ENCODE measurements at places on chromosomes 5 and 9. TPM values are rescaled to one million over a fixed set of nuclear protein-coding genes. Genes with fewer than 3 reads are reported as not detected.

Gene DAB2IP
- total RNA-seq, result 43.3 TPM

Gene CCL27
- not detected for total RNA-seq

Gene GRM6
- not detected for total RNA-seq

Gene CDC25C
- total RNA-seq, result not detected

Gene HK3
- 11.8 TPM for total RNA-seq

Gene ZDHHC11B
- 26.0 TPM for total RNA-seq

Gene MAMDC2
- 18.1 TPM for total RNA-seq

DNA sequence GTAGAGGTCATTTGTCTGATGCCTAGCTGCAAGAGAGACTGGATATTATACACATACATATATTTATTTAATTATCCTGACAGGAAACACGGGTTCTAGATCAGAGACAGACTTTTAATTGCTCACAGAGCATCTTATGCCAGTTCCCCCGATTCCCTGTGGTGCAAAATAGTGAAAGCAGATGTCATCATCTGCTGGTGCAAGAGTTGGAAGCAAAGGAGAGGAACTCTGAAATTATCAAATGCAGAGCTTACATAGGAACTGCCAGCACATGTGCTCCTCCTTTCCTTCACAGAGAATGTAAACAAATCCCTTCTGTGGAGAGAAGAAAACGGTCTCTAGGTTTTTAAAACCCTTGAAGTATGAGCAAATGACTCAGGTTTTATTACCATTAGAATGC, 69.3 kb downstream of the DTWD2 start:
- DNase-seq, result no peak

- DNase-seq, result no peak
Observed at GRCh38 chr5:31754741-31755675, 116.1 kb downstream of the PDZD2 start.

- no peak for DNase-seq
Observed at GRCh38 chr5:142145106-142145900, 36.7 kb downstream of the NDFIP1 start.

DNA sequence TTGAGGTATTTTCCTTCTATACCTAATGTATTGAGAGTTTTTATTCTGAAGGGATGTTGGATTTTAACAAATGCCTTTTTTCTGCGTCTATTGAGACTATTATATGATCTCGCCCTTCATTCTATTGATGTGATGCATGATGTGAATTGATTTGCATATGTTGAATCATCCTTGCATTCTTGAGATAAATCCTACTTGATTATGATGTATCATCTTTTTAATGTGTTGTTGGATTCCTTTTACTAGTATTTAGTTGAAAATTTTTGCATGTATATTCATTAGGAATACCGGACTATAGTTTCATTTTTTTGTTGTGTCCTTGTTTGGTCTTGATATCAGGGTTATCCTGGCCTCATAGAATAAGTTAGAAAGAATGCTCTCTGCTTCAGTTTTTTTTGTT, 169.7 kb downstream of the NPR3 start:
- no peak for DNase-seq

- no peak for DNase-seq
Observed at GRCh38 chr5:16934677-16935153, 1.4 kb downstream of the MYO10 start.

- DNase-seq, result no peak
Observed at GRCh38 chr5:77744116-77744515, 32.0 kb downstream of the TBCA start.

DNA sequence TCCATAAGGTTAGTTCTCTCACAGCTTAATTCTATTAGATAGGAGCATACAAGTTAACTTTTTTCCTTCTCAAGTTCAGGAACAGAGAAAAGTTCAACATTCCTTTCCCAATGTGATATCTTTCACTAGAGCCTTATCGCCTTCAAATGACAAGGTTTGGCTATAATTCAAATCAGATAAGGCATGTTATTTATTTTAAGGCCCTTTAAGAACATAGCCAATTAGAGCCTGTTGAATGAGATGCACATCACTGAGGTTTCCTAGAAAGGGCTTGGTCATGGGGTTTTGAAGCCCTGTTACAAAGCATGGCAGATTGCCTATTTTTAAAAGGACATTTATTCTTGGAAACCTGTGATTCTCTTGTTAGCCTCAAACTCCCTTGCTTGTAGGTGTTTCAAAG, 123.4 kb downstream of the BASP1 start:
- DNase-seq, result no peak

DNA sequence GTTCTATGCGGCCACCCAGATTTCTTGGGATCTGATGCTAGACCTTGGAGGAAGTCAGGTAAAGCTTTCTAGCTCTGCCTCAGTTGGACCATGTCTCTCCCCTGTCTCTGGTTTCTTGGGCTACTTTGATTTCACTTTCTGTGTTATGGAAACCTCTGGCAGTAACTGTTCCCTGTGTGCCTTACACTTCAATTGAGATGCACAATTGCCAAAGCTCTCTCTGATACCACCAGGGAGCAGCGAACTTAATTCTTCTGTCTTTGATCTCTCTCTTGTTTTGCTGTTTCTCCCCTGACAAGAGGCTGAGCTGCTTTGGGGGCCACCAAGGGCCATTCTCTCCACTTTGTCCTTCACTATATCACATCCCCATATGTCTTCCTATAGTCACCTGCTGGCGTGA, 61.4 kb downstream of the PGM5 start:
- no peak for DNase-seq

DNA sequence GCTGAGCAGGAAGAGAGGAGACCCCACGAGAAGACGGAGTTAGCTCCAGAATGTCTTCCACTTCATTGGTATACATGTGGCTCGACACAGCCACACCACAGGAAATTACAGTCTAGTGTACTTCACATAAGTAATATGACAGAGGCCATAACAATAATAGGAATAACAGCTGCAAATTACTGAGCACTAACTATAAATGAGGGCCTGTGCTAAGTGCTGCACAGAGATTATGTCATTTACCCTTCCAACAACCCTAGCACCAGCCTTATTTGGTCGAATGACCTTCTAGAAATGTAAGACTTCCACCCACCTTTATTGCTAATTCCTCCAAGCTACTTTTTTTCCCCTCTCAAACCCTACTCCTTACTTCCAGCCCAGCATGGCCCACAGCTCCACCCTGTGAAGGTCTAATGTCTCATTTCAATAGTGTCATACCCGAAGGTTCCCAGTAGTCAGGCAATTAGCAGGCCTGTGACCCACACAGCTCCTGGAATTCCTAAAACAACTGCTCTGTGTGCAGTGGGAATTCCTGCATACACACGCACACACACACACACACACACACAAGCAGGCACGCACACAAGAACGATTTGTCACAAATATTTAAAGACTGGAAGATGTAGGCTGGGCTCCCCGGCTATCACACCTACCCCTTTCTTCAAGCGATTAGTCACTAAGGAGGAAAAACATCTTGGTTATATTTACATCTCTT, 134.5 kb downstream of the FRMD3 start:
- no peak for DNase-seq

DNA sequence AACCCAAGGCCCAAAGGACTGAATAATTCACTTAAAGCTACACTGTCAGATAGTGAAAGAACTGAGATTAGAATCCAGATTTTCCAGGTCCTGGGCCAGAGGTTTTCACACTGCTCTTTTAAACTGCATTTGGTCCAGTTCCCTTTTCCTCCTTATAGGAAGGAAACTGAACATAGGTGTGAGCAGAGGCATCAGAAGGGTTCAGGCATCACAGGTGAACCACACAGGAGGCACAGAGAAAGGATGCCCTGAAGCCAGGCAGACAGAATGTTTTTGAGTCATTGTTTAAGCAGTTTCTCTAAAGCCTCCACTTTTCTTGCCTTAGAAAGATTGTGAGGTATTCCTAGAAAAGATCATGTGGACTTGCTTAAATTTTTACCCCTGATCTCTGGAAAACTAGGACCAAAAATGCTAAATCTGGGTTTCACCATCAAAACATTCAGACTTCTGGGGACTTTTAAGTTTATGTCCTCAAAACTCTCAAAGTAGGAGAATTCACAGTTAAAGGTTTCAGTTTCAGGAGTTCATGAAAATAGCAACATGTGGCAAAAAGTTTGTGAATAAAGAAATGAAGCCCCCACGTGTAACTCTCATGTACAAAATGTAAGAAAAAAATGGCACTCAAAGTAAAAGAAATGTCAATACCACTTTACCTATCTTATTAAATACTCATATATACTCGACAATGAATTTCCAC, 386.1 kb downstream of the NTRK2 start:
- DNase-seq, result no peak

DNA sequence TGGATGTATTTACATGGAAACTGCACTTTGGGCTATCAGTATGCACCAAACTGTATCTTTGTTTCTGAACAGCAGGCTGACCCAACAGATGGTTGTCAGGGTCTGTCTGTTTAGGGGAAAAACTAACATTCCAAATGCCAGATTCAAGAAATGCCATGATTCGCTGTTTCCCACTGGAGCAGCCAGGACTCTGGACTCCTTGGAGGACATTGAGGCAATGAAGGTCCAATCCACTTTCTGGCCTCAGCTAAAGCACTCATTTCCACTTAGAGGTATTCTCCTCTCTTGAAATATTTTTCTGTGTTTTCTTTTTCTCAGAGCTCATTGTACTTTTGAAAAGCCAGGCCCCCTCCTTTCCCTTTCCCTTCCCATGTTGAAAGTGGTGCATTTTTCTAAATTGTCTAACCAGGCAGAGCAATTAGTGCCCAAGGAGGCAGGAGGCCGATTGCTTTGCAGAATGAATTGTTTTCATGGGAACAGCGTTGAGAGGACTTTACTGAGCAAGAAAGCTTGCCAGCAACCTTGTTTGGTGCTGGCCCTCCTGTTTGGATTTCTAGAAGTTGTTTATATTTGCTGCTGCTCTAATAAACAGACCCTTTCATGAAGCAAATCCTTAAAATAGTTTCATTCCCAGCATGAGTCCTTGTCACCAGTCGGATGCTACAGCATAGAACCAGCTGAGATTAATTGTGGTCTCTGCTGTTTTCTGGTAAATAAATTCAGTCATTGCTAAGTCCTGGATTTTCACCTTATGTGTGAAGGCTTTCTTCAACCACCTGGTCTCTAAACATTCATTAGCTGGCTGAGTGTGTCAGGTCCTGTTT, 132.8 kb upstream of the TAF11L2 start:
- DNase-seq, result no peak

DNA sequence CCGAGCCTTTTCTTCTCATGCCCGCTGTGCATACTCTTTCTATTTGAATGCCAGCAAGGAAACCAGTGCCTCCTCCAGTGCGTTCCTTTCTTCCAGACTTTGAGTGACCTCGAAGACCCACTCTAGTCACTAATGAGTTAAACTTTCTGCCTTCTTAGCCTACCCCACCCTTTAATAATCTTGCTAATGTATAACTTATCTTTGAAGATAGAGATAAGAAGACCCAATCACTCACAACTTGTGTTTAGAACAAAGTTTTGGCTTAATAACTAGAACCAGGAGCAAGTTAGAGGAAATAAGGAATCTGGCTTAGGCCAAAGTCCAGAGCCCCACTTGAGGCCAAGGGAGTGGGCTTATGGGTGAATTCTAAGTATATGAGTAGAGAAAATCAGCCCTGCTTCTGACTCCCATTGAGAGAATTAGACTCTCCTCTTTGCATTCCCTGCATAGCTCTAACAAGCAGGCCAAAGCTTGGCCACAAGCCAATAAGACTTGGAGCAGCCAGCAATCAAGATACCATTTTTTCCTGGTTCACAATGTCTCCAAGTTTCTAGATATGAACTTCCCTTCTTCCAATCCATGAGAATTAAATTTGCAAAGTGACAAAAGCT, 181.5 kb upstream of the PIK3R1 start:
- DNase-seq, result peak; percentile 52

- no peak for DNase-seq
Observed at GRCh38 chr5:152527358-152528052, 122.4 kb upstream of the NMUR2 start.

DNA sequence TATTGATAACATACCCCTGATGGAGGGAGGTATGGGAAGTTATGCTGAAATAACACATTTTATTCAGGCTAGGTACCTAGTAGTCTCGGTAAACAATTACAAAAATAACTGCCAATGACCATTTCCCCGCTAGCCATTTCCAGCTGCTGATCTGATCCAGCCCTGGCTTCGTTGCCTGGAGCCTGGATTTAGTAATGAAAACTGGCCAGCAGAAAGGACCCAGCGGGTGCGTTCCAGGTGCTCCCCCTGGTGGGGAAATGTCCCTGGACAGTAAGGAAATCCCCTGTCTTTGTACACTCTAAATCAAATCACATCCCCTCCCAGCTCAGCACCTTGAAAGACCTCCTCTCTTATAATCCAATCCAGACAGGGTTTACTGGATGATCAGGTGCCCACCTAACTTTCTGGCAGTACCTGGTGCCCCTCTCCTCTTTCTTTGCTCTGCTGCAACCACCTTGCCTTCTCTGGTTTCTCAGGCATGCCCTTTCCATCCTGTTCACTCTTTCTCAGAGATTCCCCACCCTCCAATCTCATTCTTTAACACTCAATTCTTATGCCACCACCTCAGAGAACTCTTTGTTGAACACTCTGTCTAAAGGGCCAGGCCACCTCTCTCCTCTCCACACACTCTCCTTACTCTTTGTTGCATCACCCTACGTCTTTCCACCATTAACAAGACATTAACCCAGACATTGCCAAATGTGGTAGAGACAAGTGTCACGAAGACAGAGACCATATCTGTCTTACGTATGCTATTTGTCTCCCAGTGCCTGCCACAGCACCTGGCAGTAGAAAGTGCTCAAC, 50.1 kb upstream of the SMAD5 start:
- DNase-seq, result peak; percentile 83

- no peak for DNase-seq
Observed at GRCh38 chr9:117718701-117719100, 14.5 kb downstream of the TLR4 start.

- no peak for DNase-seq
Observed at GRCh38 chr9:8085986-8086385, 286.4 kb upstream of the DMAC1 start.

GRCh38 chr5:1965925-1966324, 83.2 kb upstream of the IRX4 start:
- DNase-seq, result no peak

DNA sequence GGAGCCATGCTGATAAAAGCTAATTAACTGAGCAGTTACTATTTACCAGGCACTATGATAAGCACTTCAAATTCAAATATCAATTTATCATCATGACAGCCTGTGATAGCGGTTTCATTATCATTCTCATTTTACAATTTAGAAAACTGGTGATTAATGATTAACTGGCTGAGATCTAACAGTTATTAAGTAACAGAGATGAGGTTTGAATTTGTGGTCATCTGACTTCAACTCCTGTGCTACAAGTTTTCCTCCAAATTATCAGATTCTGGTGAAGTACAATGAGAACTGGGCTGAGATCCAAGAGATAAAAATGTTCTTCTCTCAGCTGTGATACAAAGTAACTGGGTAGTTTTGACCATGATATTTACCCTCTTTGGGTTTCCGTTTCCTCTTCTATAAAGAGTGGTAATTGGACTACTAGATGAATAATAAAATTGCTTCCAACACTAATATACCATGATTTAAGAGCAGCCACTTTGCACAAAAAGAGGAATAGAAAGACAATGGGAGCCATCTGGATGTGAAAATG, 74.5 kb upstream of the CCNG1 start:
- no peak for DNase-seq

GRCh38 chr9:121731919-121732318, 80.5 kb downstream of the DAB2IP start:
- no peak for DNase-seq

GRCh38 chr5:117788596-117788995, 1199.8 kb downstream of the DTWD2 start:
- no peak for DNase-seq

Data from right cardiac atrium (tissue), 5 donors.